ENCODE measurements at places on chromosomes 16 and 17.

GRCh38 chr16:3174618-3175148 is 13.3 kb upstream of the OR1F1 start:
- DNase-seq: no peak

GRCh38 chr17:39517224-39517623 is 55.9 kb downstream of the CDK12 start:
- no peak for DNase-seq

DNA sequence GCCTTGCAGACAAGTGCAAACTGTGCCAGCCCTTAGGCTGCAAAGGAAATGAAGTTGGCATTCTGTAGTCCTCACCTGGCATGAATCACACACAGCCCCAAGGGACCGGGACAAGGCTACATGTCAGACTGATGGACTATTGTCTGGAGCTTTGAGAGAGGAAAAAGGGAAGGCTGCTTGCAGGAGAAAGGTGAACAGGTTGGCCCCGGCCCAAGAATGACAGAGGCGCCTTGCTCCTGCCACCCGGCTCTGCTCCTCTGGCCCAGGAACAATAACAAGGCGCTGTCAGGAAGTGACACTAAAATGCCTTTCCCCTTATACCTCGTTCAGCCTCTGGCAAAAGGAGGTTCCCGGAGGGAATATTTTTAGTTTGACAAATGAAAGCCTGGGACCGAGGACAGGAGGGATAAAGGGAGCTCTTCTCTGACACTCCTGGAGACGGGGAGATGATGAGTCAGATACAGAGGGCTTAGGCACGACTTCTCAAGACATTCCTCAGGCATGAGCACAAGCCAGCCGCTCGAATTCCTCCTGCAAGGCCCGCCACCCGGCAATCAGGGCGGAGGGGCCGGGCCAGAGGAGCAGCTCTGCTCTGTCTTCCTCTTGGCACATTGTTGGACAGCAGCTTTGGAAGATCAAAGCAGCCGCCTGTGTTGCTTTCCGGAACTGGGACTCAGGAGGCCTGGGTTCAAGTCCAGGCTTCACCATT is 105.8 kb downstream of the NOG start:
- DNase-seq: no peak

- peak; percentile 53 for DNase-seq
Observed at GRCh38 chr16:10964891-10965326, 20.5 kb downstream of the CLEC16A start.

DNA sequence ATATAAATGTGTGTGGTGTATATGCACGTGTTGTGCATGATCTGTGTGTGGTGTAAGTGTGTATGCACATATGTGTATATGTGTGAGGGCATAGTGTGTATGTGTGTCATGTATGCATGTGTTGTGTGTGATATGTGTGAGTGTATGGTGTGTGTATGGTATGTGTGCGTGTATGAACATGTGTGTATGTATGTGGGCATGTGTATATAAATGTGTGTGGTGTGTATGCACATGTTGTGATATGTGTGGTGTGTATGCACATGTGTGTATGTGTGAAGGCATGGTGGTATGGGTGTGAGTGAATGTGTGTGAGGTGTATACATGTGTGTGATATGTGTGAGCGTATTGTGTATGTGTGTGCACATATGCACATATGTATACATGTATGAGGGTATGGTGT is 198.7 kb downstream of the RBFOX3 start:
- DNase-seq: no peak

- no peak for DNase-seq
Observed at GRCh38 chr17:29252101-29252791, 5.6 kb downstream of the CRYBA1 start.

- DNase-seq: no peak
Observed at GRCh38 chr16:53129281-53130158, 74.7 kb downstream of the CHD9 start.

GRCh38 chr16:24273508-24274182 is 17.5 kb downstream of the CACNG3 start:
- DNase-seq: no peak

GRCh38 chr16:24686678-24687077 is 42.8 kb upstream of the TNRC6A start:
- DNase-seq: no peak

GRCh38 chr16:17359788-17360390 is 110.9 kb downstream of the XYLT1 start:
- DNase-seq: no peak

DNA sequence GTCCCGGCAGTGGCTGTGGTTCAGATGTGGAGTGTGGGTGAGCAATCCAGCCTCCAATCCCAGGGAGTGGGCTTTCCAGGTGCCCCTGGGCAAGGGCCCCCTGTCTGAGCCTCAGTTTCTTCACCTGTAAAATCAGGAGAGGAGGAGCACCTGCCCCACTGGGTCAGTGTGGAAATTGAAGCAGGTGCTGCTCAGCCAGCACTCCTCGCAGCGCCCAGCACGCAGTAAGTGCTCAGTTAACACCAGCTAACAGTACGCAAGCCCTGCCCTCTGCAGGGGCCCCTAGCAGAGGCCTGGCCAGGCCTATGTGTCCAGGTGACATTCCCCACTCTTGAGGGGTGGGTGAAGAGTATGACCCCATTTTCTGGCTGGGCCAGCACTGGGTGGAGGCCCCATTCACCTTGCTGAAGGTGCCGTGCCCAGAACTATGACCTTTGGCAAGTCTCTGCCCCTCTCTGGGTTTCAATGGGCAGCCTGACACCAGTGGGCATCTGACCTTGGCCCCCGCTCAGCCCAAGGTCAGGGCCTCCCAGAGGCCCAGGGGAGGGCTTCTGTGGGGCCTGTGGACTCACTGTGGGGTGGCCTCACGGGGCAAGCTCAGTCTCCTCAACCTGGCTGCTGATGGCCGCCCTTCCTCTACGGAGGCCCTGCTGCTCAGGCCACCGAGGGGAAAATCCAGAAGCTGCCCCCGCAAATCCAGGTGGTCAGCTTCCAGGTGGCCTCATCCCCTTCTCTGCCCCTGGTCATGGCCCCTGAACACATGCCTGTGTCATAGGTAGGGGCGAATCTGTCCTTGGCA is 2.5 kb downstream of the MTSS2 start:
- DNase-seq: no peak

DNA sequence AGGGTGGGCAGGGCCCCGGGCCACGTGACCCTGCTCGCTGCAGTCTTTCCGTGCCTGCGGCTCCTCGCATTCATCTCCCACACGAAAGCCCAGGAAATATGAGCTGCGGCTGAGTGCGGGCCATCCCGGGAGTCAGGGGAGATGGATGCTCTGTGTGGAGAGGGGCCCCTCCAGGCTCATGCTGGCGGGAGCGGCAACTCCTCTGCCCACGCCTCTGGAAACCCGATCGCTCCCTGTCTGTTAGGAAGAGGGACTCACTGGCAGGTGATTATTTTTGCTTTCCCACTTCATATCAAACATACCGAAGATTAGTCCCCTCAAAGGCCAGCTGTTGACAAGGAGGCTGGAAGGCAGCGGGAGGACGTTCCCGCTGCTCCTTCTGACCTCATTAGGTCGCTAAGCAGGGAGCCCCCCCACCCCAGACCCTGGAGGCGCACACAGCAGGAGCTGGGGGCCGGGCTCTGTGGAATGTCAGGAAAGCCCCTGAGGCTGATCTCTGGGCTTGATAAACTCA is 228.5 kb downstream of the FOXL1 start:
- DNase-seq: no peak

DNA sequence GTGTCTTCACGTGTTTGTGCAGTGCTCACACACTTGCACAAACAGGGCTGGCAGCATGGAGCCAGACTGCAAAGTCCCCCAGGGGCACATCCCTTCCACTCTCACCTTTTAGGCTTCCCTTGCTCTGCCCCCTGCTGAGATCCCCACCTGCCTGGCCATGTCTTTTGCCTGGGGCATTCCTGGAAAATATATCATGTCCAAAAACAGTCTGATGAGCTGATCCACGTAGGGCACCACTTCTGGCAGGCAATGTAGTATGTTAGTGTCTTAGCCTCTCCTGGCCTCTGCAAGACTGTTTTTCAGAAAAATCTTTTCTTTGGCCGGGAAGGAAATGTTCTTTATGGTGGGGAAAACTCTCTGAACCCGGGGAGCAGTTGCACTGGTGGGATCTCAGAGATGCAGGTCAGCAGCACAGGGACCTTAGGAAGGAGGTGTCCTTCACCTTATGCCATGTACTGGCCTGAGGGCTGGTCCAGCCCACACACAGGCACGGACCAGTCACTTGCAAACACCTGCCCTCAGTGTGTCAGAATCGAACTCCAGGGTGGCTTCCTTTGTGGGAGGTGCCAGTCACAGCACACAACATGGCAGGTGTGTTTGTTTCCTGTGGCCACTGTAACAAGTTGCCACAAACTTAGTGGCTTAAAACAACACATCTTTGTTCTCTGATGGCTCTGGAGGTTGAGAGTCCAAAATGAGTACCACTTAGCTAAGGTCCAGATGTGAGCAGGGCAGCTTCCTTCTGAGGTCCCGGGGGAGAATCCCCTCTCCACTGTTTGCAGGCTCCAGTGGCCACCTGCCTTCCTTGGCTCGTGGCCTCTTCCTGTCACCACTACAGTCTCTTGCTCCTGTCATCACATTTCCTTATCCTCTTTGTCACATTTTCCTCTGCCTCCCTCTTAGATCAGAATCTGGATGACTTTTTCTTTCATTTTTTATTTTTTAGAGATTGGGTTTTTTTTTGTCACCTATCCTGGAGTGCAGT is 46.6 kb downstream of the MPRIP start:
- DNase-seq: no peak

GRCh38 chr16:85536411-85537330 is 76.5 kb upstream of the GSE1 start:
- no peak for DNase-seq

- peak; percentile 29 for DNase-seq
Observed at GRCh38 chr17:7579001-7579833, at the start of gene CD68. Gene CD68, plus strand, starts transcription at chr17:7579638. Its CDS starts 40 bp downstream, at chr17:7579678.

GRCh38 chr17:50544516-50544915 is 2.5 kb upstream of the SPATA20 start:
- DNase-seq: no peak

GRCh38 chr16:84986102-84986501 is 25.2 kb downstream of the ZDHHC7 start:
- no peak for DNase-seq

DNA sequence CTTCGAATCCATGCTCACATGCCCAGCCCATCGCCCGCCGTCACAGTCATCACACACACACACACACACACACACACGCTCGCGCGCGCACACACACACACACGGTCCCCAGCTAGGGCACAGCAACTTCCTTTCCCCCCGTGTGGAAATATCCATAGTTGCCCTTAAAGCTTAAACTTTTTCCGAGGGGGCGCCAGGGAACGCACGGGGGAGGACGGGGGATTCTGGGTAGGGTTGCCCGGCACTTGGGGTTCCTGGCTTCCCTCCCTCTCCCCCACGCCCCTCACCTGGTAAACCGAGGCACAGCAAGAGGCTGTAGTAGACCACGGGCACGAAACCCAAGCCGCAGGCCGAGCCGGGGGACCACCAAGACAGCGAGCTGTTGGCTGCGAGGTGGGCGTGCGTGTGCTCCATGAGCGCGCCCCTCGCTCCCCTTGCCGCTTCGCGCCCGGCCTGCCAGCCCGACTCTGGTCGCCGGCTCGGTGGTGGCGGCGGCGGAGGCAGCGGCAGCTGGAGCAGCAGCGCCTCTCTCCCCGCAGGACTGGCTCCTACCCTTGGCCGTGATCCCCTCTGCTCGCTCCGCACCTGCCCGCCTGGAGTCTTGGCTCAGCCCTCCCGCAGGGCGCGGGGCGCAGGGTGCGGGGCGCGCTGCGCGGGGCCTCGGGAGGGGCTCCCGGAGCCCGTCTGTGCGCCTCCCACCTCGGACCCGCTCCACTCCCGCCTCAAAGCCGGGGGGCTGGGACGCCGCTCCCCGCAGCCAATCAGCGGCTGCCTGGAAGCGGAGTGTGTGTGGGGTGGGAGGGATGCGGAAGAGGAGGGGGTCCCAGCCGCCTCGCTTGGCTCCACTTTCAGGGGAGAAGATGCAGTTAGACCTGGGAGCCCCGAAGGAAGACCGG is at the start of gene GPR139:
TSS of gene GPR139 (minus strand) at position 688 of the 896 bp plus-strand sequence. CDS start at position 414, 274 bp downstream.
- DNase-seq: no peak

- no peak for DNase-seq
Observed at GRCh38 chr17:64392300-64392699, 1.6 kb upstream of the PECAM1 start.

- DNase-seq: no peak
Observed at GRCh38 chr17:50918933-50919296, 52.8 kb upstream of the TOB1 start.

DNA sequence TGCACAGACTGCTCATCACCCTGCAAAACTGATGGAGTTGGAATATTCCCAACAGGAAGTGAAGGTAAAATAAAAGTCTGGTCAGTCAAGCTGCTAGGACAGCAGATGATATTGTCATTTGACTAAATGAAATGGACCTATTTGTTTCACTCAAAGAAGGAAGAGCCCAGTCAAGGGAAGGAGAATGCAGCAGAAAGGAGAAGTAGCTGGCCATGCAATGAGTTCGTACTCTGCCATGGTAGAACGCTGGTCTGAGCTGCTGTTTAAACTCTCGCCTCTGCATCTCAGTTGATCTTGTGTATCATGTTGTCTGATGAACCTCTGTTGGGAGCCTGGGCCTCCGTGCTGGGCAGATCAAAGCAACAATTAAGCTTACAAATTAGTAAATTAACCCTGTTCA is 15.6 kb upstream of the YPEL2 start:
- DNase-seq: no peak

- no peak for DNase-seq
Observed at GRCh38 chr17:76542984-76543383, 3.1 kb downstream of the PRCD start.

- DNase-seq: no peak
Observed at GRCh38 chr17:42530952-42531454, 5.0 kb upstream of the NAGLU start.

DNA sequence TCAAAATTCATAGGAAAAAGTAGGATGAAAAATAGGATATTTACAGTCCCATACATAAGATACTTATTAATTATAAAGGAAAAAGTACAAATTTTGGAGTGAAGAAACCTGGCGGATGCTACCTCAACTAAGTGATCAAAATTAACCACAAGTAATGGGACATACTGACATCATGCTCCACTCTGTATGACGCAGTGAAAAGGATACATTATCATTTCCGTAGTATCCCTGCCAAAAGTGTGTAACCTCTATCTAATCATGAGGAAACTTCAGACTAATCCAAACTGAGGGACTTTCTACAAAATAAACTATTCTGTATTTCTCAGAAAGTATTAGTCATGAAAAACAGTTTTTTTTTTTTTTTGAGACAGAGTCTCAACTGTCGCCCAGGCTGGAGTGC is 60.5 kb downstream of the TRIM37 start:
- DNase-seq: no peak

DNA sequence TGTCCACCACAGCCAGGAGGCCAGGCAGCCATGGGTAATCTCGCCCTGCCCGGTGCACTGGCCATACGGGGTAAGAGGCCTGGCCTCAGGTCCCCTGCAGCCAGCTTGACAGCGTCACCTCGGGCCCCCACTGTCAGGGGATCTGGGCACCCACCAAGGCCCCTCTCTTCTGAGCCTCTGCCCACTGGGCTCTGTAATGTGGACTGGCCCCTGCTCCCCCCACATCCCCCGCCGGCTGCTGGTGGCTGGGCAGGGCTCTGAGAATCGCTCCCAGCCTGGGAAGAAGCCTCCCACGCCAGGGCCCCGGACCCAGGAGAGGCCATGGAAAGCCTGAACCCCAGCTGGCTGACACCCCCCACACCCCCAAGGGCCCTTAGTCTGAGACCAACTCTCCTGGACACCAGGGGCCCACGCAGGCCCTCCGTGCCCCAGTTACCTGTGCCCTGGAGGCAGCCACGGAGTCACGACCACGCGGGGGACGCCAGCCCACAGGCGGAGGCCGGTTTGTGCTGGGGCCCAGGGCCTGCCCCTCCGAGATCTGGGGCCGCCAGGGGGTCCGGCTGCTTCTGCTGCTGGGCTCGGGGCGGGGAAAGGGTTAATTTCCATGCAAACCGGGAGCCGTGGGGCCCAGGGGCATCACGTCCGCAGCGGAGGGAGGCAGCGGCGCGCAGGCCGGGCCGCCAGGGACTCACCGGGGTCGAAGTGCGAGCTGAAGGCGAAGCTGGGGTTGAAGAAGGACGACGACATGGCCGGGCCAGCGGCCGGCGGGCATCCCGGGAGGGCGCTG is at the start of gene PVALEF:
TSS of gene PVALEF (plus strand) at position 262 of the 787 bp plus-strand sequence. CDS start 15,720 bp downstream, outside the sequence.
- no peak for DNase-seq

All from activated effector memory CD4-positive, alpha-beta T cell treated with Interleukin-2 at 50 U/mL for 16 hours (primary cell).